Astrocyte of the spinal cord (primary cell): ENCODE measurements at places on chromosomes 3 and 15.

DNA sequence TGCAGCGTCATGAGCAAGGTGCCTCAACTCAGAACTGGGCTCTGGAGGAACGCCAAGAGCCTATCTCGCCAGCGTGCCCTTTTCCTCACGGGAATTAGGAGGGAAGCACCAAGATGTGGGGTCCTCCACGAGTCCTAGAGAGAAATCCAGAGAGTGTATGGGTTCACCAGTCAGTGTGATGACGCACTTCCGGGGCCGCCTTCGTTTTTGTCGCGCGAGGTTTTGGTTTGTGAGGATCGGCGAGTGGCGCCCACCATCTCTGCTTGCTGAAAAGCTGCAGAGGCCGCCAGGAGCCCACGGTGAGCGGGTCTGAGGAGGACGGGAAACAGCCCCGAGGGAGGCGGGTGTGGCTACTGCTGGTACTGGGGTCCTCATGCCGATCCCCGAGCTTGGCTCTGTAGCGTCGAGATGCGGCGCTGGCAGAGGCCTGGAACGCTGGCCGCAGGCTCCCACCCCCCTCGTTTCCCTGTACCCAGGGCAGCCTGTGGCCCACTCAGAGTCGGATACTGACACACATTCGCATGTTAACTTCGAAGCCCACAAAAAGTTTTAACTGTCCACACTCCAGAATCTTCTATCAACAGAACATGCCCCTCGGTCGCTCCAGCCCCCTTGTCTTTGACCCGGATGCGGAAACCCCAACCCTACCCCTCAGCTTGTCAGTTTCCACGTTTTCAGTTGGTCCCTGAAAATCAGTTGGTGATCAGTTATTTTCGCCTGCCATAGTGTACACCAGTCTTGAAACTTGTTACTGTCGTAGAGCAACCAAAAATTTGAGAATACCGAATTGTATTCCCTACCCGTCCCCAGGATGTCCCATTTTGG, 30.4 kb downstream of the ZNF662 start:
- no peak for DNase-seq

DNA sequence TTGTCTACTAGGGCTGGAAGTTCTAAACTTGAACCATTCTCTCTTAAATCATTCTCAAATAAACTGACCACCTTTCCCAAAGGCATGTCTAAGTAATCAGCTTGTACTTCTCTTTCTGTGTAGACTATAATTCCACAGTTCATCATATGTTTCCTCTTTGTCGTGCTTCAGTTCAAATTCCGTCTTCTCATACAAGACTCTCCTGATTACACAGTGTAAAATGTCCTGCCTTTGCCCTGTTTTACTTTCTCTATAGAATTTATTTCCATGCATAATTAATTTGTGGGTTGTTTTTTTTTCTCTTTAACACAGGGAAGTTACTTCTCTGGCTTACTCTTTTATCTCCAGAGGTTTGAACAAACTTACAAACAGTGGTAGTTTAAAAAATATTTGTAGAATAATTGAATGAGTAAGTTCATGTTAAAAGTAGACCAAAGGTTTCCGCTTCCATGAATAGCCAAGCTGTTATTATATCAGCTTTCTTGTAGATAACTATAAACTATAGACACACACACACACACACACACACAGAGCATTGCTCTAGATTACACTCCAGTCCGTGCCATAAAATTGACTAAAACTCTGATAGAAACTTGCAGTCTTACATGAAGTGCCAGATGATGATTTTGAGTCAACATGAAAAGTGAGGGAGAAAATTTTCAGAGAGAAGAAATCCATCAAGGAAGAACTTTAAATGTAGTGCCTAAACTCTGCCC, 119.0 kb downstream of the SUCNR1 start:
- DNase-seq, result no peak

GRCh38 chr3:11717301-11717700, 73.6 kb upstream of the VGLL4 start:
- DNase-seq, result peak; percentile 28

DNA sequence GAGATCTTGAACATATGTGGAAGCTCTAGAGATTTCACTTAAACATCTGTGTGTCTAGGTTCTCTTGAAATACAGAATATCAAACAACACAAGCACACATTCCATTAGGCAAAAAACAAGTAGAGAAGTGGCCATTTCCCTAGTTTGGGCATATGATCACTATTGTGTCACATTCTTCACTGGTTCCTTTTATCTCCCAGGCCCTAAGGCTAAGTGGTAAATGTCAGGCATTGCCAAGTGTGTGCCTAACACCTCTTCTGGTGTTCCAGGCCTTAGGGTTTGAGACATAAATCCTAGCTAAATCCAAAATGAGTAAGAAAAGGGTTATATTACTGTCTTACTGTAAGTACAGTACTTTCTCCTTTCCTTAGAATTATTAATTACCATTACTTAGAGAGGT, 880.1 kb downstream of the PDCD6IP start:
- no peak for DNase-seq

DNA sequence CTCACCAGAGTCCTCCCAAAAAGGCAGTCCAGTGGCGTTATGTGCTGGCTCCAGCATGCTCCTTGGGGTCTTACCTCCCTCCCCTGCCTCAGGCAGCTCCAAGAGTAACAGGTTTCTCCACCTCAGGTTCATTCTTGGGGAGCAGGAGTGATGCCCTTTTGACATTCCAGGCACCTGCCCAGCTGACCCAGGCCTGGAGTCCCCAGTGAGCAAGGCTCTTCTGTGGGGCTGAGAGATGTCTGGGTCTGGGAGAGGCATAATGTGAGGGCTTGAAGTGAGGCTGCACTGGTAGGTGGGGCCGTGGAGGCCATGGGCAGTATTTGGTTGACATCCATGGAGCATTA, 15.3 kb downstream of the PXYLP1 start:
- no peak for DNase-seq

- DNase-seq, result no peak
Observed at GRCh38 chr3:24493746-24494617, 668 bp downstream of the THRB start.

DNA sequence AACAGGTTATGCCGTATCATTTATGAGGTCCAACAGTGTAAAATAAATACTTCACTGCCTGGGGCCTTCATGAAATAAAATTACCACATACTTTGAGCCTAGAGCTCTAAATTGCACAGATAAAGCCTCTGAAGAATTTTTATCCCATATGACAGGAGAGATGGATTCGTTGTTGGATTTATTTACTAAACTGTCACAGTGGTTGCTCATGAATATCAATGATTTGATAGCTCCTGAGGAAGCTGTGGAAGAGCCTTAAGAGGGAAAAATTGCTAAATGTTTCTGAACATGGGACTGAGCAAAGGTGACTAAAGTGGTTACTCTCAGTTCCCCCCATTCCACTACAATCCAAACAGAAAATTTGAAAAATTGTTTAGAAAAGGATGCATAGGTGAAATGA, 558.9 kb upstream of the IL12A start:
- no peak for DNase-seq

- no peak for DNase-seq
Observed at GRCh38 chr3:50381383-50381782, 22.1 kb upstream of the TMEM115 start.

GRCh38 chr3:164416491-164417222, 661.6 kb downstream of the SI start:
- peak; percentile 59 for DNase-seq

DNA sequence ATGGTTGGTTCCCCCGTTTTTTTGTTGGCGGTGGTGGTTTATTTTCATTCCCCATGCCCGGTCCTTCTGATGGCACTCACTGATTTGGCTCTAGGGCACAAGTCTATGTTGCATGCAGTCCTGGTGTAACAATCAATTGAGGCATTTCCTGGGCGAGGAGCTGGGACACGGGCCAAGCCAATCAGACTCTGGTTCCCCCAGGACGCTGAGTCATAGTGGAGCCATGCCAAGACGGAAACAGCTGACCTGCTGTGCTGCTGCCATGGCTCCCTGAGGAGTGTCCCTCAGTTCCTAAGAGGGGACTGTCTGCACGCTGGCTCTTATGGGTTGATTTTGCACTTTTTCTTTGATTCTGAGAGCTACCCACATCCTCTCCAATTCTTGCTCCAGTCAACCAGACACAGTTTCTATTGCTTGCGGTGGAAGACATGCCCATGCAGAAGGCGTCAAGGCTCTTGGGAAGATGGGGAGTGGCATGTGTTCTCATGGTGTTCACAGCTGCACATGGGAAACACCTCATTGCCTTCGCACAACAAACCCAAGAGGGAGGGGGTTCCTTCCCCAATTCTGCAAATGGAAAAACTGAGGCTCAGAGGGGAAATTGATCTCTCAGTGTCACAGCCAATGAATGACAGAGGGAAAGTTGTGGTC, 28.3 kb upstream of the ALDH1L1 start:
- DNase-seq, result peak; percentile 85

- DNase-seq, result peak; percentile 45
Observed at GRCh38 chr3:17258823-17259436, 374.2 kb downstream of the PLCL2 start.

DNA sequence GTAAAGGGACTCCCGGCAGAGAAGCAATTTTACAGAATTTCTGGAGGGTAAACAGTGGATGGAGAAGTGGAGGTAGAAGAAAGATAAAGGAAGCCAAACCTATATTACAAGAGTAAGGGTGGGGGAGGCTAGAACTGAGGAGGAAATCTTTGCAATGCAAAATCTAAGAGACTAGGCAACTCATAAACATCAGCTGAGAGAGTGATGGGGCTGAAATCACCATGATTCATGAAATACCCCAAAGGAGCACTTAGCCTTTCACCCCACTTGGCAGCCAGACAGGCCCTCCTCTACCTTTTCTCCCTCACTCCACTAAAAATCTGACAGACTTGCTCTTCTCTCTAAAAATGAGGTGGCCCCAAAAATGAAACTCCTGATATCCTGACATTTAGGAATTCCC, 19.5 kb upstream of the ZBTB38 start:
- no peak for DNase-seq

DNA sequence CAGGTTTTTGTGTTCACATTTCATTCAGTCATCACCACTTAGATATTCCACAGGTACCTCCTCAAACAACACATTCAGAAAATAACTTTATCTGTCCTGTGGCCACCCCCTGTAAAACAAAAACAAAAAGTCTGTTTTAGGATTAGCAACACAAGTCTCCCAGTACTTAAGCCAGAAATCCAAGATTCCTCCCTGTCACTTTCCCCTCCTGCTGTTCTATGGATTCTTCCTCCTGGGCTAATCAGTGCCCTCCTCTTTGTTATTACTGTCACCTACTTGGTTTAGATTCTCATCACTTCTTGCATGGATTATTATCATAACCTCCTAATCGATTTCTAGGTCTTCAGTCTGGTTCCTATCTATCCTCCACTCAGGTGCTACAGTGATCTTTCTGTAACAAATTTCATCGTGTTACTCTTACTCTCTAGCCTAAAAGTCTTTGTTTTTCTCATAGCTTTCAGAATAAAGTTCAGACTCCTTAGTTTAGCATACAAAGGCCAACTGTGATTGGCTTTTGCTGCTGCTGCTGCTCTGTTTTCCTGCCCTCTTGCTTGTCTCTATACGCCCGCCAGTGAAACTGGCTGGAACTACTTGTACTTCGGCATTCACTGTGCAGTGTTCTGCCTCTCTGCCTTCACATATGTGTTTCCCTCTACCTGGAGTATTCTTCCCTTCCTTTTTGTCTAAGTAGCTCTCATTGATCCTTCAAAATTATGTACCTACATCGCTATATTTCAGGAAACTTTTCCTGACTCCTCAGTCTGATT, 32.2 kb downstream of the PPP2R3A start:
- DNase-seq, result no peak

DNA sequence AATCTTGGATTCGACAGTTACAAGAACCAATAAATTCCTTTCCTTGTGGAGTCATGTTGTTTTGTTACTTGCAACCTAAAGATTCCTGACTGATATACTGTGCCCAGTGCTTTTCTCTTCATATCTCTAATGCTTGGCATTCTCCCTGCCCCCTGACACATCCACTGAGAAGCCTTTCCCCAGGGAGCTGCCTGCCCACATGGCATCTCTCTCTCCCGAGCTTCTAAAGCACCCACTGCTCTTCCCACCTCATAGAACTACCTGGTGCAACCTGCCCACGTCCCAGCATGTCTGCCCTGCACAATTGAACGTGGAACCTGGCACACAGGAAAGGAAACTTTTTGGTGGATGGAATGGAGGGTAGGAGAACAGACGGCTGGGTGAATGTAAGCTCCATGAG, 6.8 kb downstream of the CYP8B1 start:
- no peak for DNase-seq

DNA sequence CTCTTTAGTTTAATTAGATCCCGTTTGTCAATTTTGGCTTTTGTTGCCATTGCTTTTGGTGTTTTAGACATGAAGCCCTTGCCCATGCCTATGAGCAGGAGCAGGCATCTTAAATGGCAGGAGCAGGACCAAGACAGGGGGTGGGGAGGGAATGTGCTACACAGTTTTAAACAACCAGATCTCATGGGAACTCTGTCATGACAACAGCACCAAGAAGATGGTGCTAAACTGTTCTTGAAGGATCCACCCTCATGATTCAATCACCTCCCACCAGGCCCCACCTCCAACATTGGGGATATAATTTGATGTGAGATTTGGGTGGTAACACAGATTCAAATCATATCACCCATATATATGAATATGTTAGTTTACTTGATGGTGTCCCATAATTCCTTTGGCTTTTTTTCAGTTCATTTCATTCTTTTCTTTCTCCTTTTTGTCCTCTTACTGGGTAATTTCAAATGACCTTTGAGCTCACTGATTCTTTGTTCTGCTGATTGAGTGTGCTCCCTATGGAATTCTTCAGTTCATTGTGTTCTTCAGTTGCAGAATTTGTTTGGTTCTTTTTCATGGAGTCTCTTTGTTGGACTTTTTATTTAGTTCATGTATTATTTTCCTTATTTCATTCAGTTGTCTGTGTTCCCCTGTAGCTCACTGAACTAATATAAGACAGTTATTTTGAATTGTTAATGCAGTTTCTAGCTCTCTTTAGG, 62.6 kb downstream of the DOCK3 start:
- no peak for DNase-seq

DNA sequence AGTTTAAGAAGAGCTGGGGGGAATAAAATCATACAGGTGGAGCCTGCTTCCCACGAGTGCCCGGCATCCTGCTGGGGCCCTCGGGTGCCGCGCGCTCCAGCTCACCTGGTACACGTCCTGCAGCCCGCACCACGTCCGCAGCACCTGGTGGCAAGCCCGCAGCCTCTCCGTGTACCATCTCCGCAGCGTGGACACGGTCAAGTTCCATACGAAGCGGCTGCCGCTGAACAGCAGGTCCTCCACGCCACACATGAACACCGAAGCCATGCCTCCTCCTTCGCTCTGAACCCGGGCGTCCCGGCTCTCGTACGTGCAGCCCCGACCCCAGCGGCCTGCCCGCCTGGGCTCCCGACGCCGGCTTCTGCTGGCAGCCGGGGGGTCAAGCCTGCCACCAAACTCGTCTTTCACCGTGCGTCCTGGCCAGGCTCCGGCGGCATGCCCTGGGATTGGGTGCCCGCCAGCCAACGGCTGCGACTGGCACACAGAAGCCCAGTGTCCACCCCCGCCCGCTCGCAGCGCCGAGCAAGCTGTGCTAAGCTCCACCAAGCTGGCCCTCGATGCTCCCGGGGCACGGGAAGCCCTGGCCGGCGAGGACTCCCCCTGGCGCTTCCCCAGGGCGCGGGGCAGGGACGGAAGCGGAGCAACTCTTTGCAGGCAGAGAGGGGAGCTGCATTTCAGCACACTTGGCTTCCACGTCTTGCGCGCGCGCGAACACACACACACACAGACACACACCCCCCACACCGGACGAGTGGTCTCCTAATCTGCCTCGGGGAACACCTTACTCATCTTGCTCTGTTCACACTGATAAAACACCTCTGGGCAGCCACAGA, at the start of gene FRMD4B:
TSS of gene FRMD4B (minus strand) at position 366 of the 833 bp plus-strand sequence. CDS start at position 267, 99 bp downstream.
- DNase-seq, result peak; percentile 29
